ENCODE measurements at places on chromosomes 13 and 19.
A peak's percentile ranks its signal among the peaks of the same experiment; 100 is the strongest.

GRCh38 chr13:73299787-73300186 lies 241.0 kb downstream of the KLF5 start:
- DNase-seq, result no peak

DNA sequence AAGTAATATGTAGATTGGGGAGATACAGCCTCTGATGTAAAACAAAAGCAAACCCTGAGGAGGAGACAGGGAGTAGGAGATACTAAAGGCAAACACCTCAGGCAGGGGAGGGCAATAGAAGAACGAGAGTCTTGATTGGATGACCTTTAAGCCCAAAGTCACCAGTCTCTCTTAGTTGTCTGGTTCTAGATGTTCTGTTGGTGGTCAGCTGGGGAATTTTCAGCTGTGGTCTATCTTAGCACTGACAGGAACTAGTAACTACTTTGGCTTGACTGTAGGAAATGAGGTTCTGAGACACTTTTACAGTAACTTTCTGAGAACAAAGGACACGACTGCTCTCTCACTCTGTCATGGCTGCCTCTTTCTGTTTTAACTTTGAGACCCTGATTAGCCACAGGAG lies 290.7 kb upstream of the MIR17HG start:
- DNase-seq, result no peak

GRCh38 chr13:83216479-83217245 lies 665.6 kb downstream of the SLITRK1 start:
- DNase-seq, result no peak

DNA sequence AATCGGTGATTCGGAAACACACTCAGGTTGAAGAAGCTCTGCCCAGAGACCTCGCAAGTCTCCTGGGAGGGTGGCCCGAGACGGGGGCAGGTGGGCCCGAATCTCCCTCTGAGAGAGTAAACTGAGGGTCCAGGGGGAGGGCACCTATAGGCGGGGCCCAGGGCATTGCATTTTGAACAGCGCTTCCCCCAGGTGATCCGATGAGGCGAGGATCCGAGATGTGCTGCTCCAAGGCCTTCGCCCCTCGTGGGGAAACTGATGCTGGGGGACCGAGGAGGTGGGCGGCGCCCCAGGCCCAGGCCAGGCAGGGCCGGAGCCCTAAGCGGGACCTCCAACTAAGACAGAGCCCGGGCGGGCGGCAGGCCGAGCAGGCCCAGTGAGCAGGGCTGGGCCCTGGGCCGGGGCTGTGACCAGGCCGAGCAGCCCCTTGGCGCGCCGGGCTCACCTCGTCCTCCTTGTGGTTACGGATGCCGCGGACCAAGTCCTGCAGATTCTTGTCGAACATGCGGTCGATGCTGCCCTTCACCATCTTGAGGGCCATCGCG lies 500 bp downstream of the AP3D1 start:
- no peak for DNase-seq

GRCh38 chr13:91459485-91459884 lies 61.1 kb downstream of the GPC5 start:
- DNase-seq, result no peak

GRCh38 chr13:32877491-32877890 lies 138.7 kb upstream of the KL start:
- no peak for DNase-seq

DNA sequence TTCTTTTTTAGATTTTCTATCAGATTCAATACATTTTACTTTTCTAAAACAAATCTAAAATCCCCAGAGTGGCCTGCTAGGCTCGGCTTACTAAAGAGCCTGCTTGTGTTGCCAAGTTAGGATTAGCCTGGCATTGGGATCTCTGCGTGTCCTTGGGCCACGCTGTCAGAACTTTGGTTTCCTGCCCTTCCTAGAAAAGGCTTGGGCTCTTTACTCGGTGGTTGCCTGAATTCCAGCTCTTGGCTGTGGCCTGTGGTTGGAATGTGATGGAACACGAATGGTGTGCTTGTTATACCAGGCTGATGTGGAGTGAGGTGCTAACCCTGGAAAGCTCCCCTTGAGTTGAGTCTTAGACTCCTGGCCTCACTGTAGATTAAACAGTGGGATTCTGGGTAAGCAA lies 8.5 kb downstream of the SPATA13 start:
- DNase-seq, result no peak

- DNase-seq, result no peak
These were observed 82.7 kb downstream of the FOXO1 start for GRCh38 chr13:40583738-40584137.

- no peak for DNase-seq
These were observed at the start of gene ETV2 for GRCh38 chr19:35641515-35642151. ETV2 (plus strand) TSS chr19:35641745; CDS start chr19:35642461, 716 bp downstream.

- no peak for DNase-seq
These were observed 23.2 kb downstream of the ZMYM2 start for GRCh38 chr13:19981685-19982238.

DNA sequence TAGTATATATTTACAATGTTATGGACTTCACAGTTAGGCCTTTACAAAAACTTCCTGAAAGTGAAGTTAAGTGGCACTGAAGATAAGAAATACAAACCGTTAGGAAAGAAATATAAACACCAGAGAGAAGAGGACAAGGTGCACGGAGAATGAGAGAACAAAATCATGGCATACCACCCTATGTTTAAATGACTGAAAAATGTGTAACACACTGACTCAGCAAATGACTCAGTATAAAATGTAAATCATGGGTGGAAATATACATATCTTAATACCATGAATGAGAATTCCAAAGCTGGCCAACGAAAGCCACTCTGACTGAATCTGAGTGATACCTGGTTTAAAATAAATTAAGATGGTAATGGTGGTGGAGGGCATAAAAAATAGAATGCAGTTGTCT lies 260.8 kb downstream of the DNAJC15 start:
- no peak for DNase-seq

DNA sequence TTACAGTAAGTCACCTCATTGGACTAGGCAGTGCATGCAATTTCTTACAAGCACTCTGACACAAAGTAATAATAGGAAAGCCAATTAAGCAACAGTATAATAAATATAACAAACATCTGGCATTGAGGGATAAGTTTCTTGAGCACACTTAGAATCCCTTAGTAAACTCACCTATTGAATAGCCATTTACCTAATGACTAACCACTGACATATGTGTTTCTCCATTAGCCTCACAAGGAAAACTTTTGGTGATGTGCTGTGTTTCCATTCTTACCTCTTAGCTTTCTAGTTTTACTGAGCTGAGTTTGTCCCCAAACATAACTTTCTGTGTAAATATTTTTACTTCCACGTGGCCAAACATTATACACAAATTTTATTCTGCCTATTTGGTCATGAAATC lies 47.4 kb upstream of the PCDH9 start:
- no peak for DNase-seq

DNA sequence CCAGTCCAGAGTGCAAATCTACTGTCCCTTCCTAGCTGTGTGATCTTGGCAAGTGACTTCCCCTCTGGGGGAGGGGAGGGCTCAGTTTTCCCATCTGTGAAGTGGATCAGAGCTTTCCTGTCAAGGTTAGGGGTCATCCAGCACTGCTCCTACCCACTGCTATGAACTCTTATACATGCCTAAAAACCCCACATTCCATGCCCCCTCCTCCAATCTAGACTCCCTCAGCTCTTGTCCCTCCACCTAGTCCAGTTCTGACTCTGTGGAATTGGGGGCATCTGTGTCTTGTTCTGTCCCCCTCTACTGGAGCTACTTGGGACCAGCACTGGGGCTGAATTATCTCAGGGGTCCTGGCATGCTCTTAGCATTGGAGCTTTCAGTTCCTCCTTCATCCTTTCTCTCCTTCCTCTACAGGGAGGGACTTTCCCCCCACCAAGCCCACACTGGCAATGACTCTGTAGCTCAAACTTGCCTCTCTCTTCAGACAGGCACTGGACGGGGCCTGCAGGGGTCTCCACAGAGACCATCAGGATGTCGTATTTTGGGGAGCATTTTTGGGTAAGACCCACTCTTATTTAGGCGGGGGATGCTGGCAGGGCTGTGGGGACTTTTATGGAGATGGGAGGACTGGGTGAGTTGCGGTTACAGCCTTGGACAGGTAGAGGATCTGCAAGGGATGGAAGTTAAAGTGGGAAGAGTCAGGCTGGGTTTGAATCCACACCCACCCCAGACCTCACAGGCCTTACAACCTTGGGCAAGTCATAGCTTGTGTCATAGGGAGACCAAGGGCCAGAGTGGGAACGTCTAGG lies 3.6 kb downstream of the FCHO1 start:
- no peak for DNase-seq

- no peak for DNase-seq
These were observed 131.2 kb downstream of the RXFP2 start for GRCh38 chr13:31870511-31870910.

DNA sequence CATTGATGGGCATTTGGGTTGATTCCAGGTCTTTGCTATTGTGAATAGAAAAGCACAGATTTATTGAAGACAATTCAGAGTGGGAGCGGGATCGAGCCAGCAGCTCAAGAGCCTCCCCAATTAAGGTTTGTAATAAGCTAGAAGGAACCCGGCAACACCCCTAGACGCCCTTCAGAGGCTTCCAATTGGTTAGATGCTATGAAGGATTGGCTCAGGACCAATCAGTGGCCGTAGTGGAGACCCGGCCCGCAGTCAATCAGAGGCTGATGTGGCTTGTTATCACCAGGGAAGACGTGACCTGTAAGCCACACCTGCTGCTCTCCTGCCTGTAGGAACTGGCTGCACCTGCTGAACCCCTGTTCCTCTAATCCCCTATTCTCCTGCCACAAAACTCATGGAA lies 14.6 kb downstream of the SIGLEC11 start:
- DNase-seq, result no peak

DNA sequence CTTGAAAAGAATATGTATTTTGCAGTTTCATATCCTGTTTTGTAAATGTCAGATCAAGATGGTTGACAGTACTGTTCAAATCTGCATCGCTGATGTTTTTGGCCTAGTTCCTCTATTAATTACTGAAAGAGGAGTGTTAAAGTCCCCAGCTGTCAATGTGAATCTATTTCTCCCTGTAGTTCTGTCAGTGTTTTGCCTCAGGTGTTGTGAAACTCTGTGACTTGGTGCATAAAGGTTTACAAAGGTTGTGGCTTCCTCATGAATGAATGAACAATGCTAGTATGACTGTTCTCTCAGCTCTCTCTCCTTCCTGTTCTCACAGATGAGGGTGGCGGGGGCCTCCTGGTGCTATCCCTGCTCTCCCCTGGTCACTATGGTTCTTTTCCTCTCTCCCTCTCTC lies 142.4 kb downstream of the MYCBP2 start:
- DNase-seq, result no peak

GRCh38 chr13:93872786-93873347 lies 606.6 kb downstream of the DCT start:
- DNase-seq, result no peak

DNA sequence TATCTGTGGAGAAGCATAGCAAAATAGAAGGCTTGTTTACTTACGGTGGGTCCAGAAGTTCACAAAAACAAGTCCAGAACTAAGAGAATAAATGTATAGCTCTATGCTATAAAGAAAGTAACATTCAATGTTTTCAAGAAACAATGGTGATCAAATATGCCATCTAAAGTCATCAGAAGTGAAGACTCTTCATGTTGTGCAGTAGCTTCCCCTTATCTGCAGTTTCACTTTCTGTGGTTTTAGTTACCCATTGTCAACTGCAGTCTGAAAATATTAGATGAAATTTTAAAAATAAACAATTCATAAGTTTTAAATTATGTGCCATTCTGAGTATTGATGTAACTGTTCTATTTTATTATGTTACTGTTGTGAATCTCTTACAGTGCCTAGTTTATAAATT lies 72.5 kb downstream of the EDNRB start:
- DNase-seq, result no peak

DNA sequence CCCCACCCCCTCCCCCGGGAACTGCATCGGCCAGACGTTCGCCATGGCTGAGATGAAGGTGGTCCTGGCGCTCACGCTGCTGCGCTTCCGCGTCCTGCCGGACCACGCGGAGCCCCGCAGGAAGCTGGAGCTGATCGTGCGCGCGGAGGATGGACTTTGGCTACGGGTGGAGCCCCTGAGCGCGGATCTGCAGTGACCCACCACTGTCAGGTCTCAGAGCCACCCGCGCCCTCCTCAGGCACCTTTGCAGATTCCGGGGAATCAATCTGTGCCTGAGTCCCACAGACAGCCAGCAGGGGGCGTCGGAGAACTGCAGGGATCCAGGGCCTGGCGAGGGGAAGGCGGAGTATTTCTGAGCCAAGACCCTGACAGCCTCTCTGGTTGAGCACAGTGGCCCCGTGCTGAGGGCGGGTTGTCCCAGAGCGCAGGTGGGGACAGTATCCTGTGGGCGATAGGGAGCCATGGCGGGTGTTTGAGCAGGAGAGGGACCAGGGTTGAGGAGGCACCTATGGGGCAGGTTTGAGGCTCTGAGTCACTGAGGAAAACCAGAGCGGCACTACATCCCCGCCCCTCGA lies 30.4 kb upstream of the CYP4F8 start:
- peak; percentile 78 for DNase-seq
